ENCODE measurements at places on chromosomes 7 and 10.

- no peak for DNase-seq
These were observed 228.2 kb downstream of the NSUN6 start for GRCh38 chr10:18423058-18423637.

- DNase-seq, result no peak
These were observed 18.2 kb downstream of the ATAD1 start for GRCh38 chr10:87799860-87800259.

GRCh38 chr7:115775981-115776380, 254.6 kb downstream of the TFEC start:
- DNase-seq, result no peak

DNA sequence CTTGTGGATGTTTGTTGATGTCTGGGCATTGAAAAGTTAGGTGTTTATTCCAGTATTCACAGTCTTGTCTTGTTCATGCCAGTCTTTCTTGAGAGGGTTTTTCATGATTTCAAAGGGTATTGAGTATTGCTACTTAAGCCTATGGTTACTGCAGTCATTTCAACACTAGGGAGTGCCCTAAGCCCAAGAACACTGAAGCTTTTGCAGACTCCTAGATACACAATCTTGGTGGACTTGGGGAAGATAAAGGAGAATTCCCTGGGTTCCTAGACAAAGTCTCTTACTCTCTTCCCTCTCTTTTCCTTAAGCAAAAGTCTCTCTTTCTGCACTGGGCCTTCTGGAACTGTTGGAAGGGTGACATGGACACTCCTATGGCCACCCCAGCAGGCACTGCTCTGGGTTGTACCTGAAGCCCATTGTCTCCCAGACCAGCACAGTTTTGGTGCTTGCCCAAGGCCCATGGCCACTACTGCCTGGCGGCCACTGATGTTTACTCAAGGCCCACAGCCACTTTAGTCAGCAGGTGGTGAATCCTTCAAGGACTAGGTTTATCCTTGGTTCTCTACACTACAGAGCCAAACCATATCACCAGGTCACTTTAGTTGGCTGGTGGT, 24.9 kb downstream of the SAMD9 start:
- DNase-seq, result no peak

- DNase-seq, result no peak
These were observed 283.0 kb downstream of the USP6NL start for GRCh38 chr10:11328264-11329061.

DNA sequence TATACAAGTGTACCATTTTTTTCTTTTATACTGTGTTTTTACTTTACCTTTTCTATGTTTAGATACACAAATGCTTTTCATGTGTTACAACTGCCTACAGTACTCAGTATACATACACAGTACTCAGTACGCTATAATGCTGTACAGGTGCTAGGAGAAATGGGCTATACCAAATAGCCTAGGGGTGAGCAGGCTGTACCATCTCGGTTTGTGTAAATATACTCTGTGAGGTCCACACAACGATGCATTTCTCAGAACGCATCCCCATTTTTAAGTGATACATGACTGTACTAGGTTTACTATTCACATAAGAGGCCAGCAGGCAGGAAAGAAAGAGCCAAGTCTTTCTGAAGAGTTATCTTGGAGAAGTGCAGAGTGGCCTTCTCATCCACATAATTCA, 426.4 kb upstream of the MTPN start:
- no peak for DNase-seq

- DNase-seq, result no peak
These were observed 135.2 kb downstream of the CYP26A1 start for GRCh38 chr10:93208717-93209464.
